ENCODE measurements at places on chromosomes 12 and 14.

DNA sequence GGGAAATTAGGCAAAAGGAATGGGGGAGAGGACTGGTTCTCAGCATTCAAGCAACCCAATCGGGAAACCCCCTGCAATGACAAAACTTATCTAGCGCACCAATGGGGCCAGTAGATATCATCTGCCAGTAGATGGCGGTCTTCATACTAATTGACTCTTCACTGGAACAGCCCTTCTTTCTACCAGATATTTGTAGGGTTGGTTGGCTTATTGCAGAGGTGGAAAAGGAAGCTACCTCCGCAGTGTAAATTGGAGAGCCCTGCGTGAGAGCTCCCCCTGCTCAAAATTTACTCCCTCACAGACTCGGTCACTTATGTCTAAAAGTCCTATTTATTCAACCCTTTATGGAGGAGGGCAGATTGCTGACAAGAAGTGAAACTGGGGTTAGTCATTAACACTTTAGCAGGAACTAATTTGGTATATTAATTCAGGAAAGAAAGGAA lies 166.1 kb upstream of the CCND2 start:
- peak; percentile 61 for DNase-seq

GRCh38 chr12:22971247-22971646 lies 346.3 kb downstream of the ETNK1 start:
- DNase-seq: no peak

DNA sequence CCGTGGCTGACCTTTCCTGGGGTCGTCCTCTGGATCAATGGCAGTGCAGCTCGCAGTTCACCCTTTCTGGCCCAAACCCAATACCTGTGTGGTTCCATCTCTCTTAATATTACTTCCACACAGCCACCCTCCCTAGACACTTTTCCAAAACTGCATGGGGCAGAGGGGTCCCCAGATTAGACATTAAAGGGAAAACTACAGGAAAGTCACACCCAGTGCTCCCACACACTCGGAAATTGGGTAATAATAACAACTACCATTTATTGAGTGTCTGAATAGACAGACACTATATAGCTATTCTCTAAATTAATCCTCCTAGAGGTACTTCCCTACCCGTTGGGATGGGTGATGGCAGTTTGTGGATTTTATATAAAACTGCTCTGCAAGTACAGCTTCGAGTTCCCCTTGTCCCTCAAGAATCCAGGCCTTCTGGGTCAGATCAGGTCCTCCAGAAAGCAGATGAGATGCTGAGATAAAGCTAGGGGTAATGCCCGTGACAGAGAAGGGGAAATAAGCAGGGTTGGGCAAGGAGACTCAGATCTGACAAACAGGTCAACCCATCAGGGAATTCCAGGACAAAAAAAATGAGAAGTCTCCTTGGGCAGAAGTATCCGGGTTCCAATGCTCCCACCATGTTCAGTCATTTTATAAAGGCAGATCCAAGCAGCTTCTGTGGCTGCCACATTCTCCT lies 795 bp upstream of the PXN start:
- DNase-seq: no peak

GRCh38 chr12:668090-668481 lies 4.8 kb upstream of the NINJ2 start:
- DNase-seq: no peak

DNA sequence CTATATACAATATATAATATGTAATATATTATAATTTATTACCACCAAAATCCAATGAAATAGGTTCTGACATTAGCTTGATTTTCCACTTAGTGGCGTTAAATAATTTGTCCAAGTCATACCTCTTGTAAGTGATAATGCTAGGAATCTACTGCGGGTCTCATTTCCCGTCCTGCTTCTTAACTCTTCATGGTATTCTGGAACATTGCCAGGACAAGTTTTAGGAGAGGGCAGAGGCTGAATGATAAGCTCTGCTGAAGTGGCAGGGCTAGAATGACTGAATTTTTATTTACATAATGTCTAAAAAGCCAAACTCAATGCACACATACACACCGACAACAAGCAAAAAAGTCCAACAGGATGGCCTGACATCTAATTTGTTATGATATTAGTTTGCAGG lies 70.4 kb upstream of the PTPRQ start:
- DNase-seq: no peak

DNA sequence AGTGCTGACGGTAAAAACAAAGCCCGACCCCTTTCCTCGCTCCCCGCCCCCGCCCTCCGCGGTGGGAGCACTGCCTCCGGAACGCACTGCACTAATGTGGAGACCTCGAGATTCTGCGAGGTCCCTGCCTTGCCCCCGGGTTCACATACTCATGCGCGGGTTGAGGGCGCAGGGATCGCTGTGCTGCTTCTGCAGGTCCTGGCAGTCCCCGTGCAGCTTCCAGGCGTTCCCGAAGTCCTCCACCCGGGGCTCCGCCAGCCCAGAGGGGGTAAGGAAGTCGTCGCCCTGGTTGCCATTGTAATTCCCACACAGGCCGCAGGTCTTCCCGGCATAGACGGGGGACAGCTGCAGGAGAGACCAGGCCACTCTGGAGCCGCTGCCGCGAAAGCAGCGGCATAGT lies 66.8 kb downstream of the VWF start:
- DNase-seq: no peak

DNA sequence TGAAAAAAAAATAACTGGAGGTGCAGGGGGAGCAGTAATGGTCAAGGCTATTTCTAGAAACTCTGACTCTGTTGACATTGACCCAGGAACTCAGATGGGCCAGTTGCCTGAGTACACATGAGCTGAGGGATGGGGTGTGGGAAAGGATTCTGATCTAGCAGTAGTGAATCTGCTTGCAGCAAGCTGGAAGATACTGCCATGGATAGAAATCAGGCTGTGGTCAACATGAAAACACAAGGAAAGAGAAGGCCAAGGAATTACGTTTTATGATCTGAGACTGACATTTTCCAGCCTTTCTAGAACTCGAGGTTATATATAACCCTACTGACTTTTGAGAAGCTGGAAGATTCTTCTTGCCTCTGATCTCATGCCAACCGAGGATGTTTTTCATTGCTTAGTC lies 90.0 kb downstream of the ANO6 start:
- DNase-seq: no peak

DNA sequence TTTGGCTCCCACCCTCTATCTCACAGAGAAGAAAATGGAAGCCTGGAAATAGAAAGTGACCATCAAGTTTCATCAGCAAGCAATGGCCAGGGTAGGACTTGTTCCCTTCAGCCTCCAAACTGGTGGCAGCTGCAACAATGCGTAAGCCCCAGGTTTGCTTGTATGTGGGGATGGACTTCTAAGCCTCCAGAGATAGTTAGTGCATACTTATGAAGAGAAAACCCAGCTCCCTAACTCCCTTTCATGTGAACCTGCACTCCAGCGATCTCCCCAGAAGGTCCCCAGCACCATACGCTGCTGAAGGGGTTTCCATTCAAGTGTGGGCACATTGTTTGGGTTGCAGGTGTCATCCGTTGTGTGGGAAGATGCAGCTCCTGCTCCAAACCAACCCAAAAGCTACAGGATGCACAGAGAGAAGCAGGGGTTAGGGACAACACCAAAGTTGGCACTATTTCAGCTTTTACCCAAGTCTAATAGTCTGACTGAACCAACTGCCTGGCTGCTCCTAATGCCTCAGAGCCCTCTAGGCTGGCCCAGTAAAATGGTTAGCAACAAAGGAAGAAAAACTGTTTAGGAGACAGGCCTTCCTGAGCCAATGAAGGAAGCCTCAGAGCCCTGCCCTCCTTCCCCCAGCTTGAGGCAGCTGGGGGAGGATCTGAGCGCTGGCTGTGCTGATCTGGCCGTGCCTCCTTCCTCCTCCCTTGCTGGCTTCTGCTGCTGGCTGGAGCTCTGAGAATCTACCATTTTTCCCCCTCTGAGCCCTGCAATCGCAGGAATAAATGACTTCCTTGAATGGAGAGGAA lies 12.3 kb downstream of the ZFP36L1 start:
- DNase-seq: peak; percentile 87
